NCI-H1694 (cell line): ENCODE measurements at places on chromosomes 3 and 15.

DNA sequence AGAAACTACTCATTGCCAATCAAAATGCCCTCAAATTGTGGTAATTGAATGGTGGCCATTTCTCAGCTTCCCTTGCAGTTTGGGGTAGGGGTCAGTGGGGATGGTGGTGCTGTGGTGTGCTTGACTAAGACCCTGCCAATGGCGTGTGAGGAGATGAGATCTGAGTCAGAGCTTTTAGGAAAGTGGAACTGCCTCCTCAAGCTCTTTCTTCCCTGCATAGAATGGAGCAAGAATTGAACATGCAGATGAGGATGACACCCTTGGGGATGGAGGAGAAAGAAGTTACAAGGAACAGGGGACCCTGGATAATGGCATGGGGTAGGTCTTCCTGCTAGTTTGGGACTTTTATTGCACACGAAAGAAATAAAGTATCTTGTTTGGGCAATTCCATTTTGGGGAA lies 188.0 kb downstream of the PEX5L start:
- no peak for DNase-seq

DNA sequence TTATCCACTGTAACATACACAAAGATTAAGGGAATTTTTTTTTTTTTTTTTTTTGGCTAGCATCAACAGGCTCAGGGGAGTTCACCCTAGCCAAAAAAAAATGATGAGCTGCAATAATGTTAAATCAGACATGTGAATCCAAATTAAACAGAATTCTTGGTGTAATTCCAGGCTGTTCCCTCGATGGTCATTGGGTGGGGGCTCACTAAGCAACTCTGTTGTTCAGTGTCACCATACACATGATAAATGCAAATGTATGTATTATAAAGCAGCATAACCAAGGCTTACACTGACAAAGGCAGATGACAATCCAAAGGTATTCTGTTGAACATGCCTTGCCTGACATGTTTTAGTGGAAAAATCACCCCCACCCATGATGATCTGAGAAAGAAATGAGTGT lies 29.0 kb downstream of the IL1RAP start:
- no peak for DNase-seq

- DNase-seq = no peak
Observed at GRCh38 chr3:186759231-186759930, 24.0 kb upstream of the EIF4A2 start.

- DNase-seq = no peak
Observed at GRCh38 chr15:52263563-52264282, 31.9 kb downstream of the MYO5C start.

DNA sequence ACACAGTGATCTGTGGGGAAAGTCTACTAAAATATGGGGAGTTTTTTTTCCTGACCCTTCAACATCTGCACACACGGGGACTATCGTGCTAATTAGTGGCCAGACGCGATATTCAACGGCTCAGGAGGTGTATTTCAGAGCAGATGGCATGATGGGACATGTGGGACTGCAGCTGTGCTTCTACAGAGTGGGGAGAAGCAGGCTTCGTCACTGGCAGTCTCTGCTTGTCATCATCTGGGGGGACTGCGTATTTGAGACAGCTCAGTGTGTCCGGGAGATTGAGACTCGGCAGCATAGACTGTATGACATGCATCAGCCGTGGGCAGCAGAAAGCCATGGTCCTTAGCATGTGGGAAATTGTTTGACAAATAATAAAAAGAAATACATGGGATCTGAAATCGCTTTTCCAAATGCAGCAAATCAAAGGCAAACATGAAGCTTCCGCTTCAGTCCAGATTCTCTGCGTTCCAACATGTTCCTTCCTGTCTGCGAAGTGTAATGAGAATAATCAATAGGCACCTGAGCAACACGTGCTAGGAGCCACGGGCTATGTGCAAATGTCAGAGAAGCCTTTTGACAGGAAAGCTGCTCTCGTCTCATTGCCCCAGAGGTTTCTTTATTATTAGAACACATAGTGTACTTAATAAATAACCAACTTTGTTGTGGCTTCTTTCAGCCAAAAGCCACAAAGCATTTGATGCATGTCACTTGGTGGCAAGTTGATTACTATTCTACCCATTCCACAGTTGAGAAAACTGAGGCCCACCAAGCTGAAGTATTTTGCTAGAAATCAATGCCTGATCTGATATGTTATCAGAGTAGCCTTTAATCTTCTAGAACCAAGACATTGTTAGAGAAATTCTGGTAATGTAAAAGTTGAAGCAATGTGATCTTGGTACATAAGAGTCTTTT lies 276.3 kb downstream of the RYR3 start:
- DNase-seq = no peak

- DNase-seq = peak; percentile 3
Observed at GRCh38 chr3:53643757-53644156, 149.3 kb downstream of the CACNA1D start.

DNA sequence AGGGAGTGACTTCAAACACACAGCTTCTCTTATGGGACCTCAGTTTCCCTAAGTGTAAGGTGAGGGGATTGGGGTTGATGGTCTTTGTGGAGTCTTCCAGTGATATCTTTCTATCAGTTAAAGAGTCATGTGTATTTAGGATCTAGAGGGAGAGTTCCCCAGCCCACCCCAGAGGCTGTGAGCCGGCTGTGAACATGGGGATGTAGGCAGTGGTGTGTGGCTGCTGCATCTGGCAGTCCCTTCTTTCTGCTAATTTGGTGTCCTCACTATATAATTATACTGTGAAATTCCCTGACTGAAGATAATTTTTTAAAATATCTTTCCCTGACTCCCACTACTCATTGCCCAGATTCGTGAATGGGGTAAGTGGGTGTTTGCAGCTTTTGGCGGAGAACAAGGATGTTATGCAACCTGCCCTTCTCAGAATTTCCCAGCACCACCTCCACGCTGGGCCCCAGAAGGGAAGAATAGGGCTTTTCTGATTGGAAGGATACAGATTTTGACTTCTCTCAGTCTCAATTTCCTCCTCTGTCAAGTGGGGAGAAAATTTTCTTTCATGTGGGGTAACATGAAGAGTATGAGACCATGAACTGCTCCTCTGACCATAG lies 79.0 kb upstream of the RASGRF1 start:
- no peak for DNase-seq

DNA sequence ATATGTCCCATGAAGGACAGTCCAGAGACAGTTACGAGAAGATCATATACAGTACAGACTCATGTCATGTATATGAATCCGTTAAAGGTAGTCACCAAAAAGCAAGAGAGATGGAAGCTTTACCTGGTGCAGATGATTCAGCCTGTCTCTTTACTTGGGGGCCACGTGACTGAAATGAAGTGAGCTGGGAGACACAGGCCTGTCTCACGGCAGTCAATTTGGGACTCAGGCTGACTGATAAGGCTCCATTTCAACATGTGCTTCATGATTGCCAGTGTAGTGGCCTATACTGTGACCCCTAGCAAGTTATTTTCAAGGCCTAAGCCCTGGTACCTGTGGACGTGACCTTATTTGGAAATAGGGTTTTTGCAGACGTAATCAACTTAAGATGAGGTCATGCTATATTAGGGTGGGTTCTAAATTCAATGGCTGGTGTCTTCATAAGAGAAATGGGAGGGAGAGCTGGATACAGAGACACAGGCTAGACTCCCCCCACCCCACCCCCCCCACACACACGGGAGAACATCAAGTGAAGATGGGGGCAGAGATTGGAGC lies 3.0 kb upstream of the PROK2 start:
- DNase-seq = no peak
